ENCODE measurements at places on chromosomes 6 and 20.

GRCh38 chr20:56360133-56360907 lies 1.5 kb downstream of the FAM210B start:
- no peak for DNase-seq

GRCh38 chr20:61704661-61705060 lies 361.0 kb downstream of the TAF4 start:
- no peak for DNase-seq

GRCh38 chr20:8331740-8332412 lies 199.8 kb downstream of the PLCB1 start:
- no peak for DNase-seq

DNA sequence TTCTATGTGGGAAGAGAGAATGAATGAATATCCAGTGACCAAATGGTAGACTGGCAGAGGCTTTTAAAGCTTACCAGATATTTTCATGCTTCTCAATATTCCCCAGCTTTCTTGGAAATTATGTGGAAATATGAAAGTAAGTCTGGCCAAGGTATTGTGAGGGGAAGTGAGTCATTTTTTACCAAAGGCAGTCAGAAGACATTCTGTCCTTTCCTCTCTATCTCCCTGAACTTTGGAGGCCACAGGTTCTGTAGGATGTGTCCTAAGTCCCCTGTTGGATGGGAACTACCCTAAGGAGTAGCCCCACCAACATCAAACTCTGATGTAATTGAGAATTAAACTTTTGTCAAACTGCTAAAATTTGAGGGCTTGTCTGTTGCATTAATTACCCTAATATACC lies 593.8 kb upstream of the NRSN1 start:
- DNase-seq, result no peak

DNA sequence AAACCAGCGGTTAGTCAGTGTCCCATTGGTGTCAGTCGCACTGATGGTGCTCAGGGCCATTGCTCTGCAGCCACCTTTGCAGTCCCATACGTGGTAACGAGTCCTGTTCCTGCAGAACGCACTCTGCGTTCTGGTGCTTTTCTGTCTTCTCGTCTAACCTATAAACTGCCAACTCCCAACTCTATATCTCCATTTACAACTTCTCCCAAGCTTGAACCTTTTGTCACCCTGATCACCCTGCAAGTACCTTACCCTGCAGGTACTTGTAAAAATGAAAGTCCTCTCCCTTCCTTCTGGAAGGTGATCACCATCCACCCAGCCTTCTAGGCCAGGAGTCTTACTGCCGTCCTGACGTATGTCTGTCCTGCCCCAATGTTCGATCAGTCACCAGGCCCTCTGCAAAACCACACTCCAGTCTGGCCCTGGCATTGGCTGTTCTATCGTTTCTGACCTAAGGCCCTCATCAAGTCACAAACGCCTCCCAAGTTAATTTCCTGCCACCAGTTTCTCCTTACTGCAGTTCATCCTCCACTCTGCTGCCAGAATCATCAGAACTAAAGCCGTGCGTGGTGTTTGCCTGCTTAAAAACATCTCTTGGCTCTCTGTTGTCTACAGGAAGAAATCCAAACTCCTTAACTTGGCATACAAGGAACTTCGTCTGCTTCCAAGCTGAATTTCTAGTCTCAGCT lies 7.9 kb downstream of the RREB1 start:
- DNase-seq, result no peak

DNA sequence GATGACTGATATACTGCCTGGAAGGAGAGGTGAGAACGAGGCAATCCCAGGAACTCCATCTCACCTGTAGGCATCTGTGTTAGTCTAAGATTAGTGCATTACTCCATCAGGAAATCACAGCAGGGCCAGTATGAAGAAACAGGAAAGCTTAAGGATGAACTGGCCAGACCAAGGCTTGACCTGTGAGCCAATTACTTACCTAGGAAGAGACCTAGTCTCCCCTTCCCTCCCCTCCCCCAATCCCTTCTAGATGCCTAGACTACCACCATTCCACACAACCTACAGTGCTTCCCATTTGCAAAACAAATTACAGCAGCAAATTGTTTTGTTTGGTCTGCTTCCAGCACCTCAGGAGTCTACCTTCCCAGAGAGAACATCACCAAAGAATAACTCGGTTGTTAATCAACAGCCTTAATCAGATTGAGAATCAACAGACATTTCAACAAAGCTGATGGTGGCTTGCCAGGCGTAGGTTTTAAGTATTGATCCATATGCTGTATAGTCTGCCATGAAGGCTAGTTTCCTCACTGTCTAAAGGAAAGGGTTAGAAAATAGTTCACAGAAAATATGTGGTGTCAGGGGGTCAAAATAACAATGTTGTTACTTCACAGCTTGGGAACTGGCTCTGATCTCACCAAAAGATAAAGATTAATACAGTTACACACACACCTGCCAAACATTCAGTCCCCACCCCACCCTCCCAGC lies 10.1 kb downstream of the PKHD1 start:
- no peak for DNase-seq
